ENCODE measurements at places on chromosomes 11 and 22. TPM values are rescaled to one million over a fixed set of nuclear protein-coding genes. Genes with fewer than 3 reads are reported as not detected.

GRCh38 chr22:35393116-35394010 is 6.6 kb upstream of the MCM5 start:
- no peak overlapping the region for H3K4me3 ChIP-seq
- no peaks in the 10 kb centered on the region for H3K4me1 ChIP-seq
- H3K36me3 ChIP-seq, result peaks cover 36% of the 10 kb centered on the region
- H3K27me3 ChIP-seq, result no peaks in the 10 kb centered on the region
- no peak for DNase-seq

- H3K36me3 ChIP-seq, result no peaks in the 10 kb centered on the region
- H3K27ac ChIP-seq, result peak overlapping the region; percentile 82
- no peaks in the 10 kb centered on the region for H3K27me3 ChIP-seq
- H3K4me3 ChIP-seq, result no peak overlapping the region
- peak; percentile 92 for DNase-seq
- peaks cover 72% of the 10 kb centered on the region for H3K4me1 ChIP-seq
Measured at GRCh38 chr22:24146194-24146616, 35.1 kb upstream of the SUSD2 start.

DNA sequence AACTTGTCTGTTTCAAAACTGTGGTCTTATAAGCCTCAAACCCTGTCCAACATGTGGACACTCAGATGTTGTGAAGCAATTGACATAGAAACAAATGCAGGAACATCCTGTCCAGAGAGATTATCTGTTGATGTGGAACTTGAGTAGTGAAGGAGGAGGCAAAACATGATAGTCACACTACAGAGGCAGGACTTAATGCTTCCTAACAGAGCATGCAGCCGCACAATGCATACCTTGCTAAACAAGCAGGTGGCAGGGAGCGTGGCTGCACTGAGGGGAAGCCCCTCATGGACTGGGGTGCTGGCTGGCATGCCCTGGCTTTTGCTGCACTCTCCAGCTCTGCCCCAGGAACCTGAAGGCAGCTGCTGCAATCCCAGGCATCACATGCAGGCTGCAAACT is 5.3 kb downstream of the C22orf39 start:
- peaks cover 20% of the 10 kb centered on the region for H3K4me1 ChIP-seq
- peaks cover 29% of the 10 kb centered on the region for H3K36me3 ChIP-seq
- no peaks in the 10 kb centered on the region for H3K27me3 ChIP-seq

- H3K36me3 ChIP-seq, result no peaks in the 10 kb centered on the region
- peaks cover 12% of the 10 kb centered on the region for H3K27me3 ChIP-seq
- no peak overlapping the region for H3K4me3 ChIP-seq
- no peaks in the 10 kb centered on the region for H3K4me1 ChIP-seq
- H3K27ac ChIP-seq, result no peak overlapping the region
Measured at GRCh38 chr22:48475661-48476345, 1351.9 kb downstream of the BRD1 start.

GRCh38 chr11:8681837-8682302 is 595 bp downstream of the TRIM66 start:
- no peak for DNase-seq
- H3K36me3 ChIP-seq, result peaks cover 43% of the 10 kb centered on the region
- H3K27ac ChIP-seq, result peak overlapping the region; percentile 99
- peaks cover 20% of the 10 kb centered on the region for H3K4me1 ChIP-seq

DNA sequence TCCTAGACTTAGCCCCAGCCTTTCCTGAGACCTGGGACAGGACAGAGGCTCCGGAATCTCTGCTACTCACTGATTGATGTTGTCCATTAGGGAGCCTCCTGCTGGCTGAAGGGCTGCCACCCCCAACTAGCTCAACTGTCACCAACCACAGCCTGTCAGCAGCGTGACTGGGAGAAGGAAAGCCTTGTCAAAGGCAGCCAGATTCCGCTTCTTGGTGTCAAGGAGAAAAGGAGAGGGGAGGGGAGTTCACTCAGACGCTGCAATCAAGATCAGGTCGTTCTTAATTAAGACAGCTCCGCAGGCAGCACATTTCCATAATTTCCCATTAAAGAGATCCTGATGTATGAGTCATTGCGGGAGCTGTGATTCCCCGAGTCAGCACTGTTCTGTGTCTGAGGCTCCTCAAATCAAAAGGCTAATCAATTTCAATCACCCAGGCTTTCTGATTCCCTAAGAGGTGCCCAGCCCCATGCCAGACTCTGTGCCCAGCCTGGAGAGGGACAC is 152.8 kb upstream of the ZBED5 start:
- H3K4me1 ChIP-seq, result no peaks in the 10 kb centered on the region
- H3K4me3 ChIP-seq, result no peak overlapping the region
- H3K36me3 ChIP-seq, result no peaks in the 10 kb centered on the region
- no peak overlapping the region for H3K27ac ChIP-seq
- H3K27me3 ChIP-seq, result no peaks in the 10 kb centered on the region

KDM4E gene
- total RNA-seq, result not detected

CNTN5 gene
- total RNA-seq, result not detected
